RKO (cell line): ENCODE measurements at places on chromosomes 1 and 21.

DNA sequence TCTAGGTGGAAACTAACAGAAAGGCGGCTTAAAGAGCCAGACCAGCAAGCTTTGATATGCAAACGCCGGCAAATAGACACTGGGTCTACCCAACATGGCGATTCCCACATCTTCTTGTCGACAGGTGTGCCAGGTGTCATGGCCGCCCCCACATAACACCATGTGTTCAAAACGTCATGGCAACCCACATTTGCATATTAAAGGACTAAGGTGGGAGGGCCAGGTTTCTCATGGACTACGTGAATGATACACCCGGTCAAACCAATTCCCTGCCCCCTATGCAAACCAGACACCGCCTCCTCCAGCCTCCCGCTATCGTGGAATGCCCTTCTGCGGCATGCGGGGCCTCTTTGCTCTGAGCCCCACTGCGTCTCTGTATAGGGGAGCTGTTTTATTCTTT is 41.3 kb downstream of the ICOSLG start:
- DNase-seq: no peak

- no peak for DNase-seq
These were observed 77.1 kb downstream of the IFI44 start for GRCh38 chr1:78726686-78727085.

DNA sequence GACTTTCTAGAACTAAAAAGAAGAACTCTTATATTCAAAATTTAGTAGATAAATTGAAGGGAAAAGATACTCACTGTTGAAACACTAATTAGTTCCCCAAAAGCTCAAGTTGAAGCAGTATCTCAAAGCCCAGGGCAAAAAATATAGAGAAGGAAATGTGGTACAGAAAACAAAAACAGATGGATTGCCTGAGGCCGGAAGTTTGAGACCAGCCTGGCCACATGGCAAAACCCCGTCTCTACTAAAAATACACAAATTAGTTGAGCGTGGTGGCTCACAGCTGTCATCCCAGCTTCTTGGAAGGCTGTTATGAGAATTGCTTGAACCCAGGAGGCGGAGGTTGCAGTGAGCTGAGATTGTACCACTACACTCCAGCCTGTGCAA is 36.0 kb downstream of the FAM177B start:
- DNase-seq: no peak

GRCh38 chr1:47215713-47216112 is 16.3 kb downstream of the TAL1 start:
- DNase-seq: no peak

GRCh38 chr1:95118710-95119109 is 1.6 kb downstream of the TLCD4 start:
- no peak for DNase-seq

GRCh38 chr21:42925114-42925926 is at the start of gene ERVH48-1:
ERVH48-1 (minus strand) TSS chr21:42925630; CDS start chr21:42919006, 6,624 bp downstream.
- no peak for DNase-seq
